ENCODE measurements at places on chromosomes 13 and 19.

DNA sequence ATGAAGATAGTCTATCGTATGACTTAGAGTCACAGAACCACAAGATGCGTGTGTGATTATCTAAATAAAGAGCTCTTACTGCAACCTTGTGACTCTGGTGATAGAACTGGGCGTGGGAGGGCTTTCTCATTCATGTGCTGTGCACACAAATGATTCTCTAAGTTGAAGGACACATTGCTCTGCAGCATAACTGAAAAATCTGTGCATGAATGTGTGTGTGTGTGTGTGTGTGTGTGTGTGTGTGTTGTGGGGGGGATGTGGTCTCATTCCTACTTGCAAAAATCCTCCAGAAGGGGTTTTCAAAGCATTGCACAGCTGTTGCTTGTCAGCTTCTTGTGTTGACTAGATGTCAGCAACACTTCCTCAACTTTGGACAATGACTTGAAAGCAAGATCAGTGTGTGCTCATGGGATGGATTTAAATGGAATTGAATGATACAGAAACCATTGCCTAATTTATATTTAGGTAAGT is 22.4 kb downstream of the LRCH1 start:
- no peak for DNase-seq

DNA sequence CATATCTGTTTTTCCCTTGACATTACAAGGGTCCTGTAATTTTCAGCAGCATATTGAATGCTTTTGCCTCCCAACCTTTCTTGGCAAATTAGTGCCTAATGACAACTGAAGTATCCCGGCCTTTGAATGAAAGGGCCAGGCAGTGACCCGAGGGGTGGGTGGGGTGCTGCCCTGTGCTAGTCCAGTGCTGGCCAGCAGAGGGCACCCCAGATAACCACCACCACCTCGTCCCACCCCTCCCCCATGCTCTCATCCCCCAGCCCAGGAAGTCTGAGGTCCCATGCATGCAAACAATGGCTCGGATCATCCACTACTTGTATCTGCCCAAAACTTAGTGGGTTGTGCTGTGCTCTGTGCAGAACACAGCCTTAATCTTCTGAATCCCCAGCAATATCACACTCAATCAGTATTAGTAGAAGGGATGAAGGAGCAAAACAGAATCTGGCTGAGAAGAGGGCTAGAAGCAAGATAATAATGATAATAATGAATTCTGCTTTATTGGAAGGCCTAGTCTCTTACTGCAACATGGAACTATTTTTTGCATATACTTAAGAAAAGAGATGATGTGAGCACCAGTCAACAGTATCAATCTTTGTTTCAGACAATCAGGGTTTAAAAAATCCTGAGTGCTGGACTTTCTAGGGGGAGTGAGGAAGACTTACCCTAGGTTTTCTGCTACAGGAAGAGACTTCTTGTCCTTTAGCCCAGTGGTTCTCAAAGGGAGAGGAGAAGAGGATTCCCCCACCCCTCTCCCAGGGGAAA is 3.8 kb downstream of the ATP12A start:
- peak; percentile 64 for DNase-seq

- peak; percentile 97 for DNase-seq
Measured at GRCh38 chr19:6737284-6737872, at the start of gene GPR108. GPR108 (minus strand) TSS chr19:6737580; CDS start chr19:6737576, 4 bp downstream.

- peak; percentile 38 for DNase-seq
Measured at GRCh38 chr19:5585461-5586299, 17.9 kb upstream of the TINCR start.

DNA sequence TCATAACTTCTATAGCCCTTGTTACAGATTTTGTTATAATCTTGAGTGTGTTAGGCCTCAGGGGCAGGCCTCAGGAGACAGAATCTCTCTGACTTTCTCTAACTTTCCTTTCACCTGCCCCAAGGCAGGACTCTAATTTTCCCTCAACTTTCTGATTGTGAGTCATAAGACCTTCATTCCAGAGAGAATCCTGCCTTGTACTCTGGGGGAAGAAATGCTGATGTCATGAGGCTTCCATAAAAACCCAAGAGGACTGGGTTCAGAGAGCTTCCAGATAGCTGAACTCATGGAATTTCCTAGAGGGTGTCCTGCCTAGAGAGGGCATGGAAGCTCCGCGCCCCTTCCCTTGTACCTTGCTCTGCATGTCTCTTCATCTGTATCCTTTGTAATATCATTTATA is 5.3 kb upstream of the KBTBD6 start:
- no peak for DNase-seq

GRCh38 chr13:94776956-94777355 is 64.6 kb upstream of the SOX21 start:
- no peak for DNase-seq

GRCh38 chr13:112062072-112062567 is 4.8 kb upstream of the SOX1 start:
- DNase-seq, result no peak

- DNase-seq, result no peak
Measured at GRCh38 chr13:108943842-108944241, 314.4 kb downstream of the MYO16 start.

- DNase-seq, result no peak
Measured at GRCh38 chr19:11248852-11249251, 9.4 kb downstream of the ANGPTL8 start.

DNA sequence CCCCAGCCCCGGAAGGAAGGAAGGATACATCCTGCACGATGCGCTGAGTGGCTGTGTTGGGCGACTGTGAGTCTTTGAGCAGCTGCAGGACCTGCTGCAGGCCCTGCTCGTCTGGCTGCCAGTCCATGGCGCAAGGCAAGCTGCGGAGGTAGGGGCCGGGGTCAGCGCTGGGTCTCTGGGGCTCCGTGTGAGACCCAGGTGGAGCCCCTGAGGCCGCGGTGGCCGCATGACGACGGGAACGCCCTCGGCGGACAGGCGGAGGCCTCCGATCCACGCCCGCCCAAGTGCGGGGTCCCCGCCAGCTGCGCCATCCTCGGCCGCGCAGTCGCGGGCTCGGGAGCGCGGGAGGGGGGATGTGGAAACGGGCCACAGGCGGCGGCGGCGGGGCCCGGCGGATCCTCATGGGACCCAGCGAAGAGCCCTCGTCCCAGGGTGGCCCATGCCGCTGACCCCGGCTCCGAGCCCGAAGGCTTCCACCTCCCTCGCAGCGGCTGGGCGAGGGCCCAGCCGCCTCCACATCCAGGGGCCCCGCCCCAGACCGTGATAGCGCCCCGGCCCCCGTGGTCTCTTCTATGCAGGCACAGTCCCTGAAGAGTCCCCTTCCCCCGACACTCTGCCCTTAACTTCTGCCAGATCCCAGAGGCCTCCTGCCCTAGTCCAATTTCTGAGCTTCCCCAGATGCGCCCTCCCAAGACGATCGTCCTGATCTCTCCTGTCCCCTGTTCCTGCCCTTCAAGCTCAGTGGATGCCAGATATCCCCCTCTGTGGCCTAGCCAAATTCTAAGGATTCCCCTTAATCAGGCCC is 2.7 kb downstream of the TNPO2 start:
- DNase-seq, result no peak

- DNase-seq, result no peak
Measured at GRCh38 chr19:522726-523125, 8.8 kb upstream of the CDC34 start.

GRCh38 chr13:36358175-36358718 is 12.1 kb upstream of the SPART start:
- DNase-seq, result no peak

DNA sequence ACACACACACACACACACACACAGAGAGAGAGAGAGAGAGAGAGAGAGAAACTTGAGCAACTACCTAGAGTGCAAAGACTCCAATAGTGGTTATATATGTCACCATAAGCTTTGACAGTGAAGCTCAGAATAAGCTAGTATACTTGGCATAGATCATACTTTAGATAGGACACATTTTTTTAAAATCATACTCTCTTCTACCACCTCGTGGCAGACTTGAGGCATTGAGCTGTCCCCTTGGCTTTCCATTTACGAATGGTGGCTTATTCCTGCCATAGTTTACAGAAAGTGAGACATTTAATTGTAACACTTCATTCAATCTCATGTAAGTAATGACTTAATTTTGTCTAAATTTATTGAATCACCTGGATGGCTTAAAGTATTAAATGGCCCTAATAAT is 108.2 kb downstream of the EDNRB start:
- DNase-seq, result no peak

DNA sequence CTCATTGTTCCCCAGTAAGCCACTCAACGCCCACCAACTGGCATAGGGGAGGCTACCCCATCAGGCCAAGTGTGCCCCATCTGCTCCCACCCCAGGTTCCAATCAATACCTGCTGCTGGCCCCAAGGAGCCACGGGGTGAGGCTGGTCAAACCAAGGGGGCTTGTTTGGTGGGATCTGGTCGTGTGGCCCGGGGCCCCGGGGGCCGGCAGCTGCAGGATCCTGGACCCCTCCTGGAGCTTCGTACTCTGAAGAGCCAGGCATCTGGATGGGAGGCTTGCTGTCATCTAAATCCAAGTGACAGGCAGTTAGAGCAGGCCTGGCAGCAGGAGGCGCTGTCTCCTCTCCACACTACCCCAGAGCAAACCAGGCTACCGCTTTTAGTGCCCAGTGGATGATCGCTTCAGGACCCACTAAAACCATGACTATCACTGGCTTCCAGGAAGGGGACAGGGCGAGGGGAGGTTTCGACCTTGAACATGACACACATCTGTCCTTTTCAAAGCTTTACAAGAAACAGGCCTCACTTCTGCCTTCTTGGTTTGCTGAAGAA is 14.2 kb downstream of the CHERP start:
- DNase-seq, result peak; percentile 40

GRCh38 chr19:9498183-9498902 is at the start of gene ZNF560:
ZNF560 (minus strand) TSS chr19:9498616; CDS start chr19:9475313, 23,303 bp downstream.
- DNase-seq, result no peak

- DNase-seq, result no peak
Measured at GRCh38 chr13:72656357-72656756, 71.1 kb downstream of the MZT1 start.

- no peak for DNase-seq
Measured at GRCh38 chr13:55887561-55887960, 1253.2 kb upstream of the PRR20A start.

DNA sequence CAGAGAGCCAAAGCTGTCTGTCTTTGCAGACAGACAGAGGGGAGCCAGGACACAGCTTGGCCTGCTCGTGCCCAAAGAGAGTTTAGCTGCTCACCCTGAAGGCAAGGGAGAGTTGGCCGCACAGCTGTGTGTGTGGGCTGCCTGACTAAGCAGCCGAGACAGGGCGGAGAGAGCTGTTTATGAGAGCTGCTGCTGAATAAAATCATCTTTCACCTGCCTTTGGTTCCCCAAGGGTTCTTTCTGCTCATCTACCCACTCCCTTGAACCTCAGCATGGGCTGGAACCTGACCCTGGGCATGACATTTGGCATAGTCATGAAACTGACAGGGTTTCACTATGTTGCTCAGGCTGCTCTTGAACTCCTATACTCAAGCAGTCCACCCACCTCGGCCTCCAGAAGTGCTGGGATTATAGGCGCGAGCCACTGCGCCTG is 98.2 kb downstream of the RBM26 start:
- DNase-seq, result no peak

- peak; percentile 78 for DNase-seq
Measured at GRCh38 chr19:9914315-9915207, 21.8 kb downstream of the OLFM2 start.

- no peak for DNase-seq
Measured at GRCh38 chr19:55099557-55100506, 17.6 kb downstream of the PPP1R12C start.

DNA sequence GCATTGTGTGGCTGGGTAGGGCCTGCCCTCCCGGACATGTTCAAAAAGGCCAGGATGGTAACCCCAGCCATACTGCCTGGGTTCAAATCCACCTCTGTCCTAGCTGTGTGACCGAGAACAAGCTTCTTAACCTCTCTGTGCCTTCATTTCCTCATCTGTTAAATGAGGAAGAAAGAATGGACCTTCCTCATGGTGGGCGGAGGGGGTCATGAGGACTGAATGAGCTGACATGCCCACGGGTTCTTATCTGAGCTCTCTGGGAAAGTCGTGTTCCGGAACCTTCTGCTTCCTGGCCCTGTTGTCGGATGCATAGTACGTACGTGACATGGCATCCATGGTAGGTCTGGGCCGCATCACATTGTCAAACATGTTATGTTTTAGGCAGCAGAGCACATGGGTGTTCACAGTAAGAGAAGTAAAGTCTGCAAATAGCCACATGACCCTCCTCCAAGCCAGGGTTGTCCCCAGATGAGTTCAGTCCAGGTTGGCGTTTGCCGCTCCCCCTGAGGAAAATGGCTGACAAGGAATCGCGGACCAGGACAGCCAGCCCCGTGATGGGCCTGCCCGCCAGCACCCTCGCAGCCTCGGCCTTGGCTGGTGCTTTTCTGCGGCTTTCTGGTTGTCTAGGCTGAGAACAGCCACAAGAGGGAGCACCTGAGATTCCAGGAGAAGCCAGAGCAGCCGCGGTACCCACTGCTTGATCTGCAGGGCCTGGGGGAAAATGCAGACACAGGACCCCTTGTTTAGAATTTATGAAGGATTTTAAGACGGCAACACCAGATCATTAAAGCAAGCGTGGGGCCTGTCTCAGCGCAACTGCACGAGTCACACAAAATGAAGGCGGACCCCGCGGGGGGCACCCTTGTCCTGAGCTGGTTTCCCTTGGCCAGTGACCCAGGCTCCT is 2.4 kb upstream of the NTN5 start:
- peak; percentile 63 for DNase-seq
